ENCODE measurements at places on chromosomes 1 and 21.

DNA sequence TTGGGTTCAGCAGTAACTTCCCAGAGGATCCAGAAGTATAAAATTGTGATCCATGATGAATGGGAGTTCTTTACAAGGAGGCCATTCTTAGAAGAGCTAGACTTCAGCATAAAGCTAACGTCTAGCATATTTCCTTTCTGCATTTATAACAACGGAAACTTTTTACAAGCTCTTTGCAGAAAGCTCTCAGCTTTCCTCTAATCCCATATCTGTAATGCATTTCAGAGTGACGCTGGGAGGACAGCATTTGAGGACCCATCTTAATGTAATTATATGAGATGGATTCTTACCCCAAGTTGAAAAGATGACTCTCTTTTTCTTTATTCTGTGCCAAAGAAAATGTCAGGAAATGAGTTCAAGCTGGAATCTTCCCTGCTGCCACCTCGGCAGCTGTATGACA is 132.0 kb upstream of the CACHD1 start:
- DNase-seq, result no peak

GRCh38 chr21:41966041-41966833 is 12.4 kb upstream of the C2CD2 start:
- DNase-seq, result no peak

DNA sequence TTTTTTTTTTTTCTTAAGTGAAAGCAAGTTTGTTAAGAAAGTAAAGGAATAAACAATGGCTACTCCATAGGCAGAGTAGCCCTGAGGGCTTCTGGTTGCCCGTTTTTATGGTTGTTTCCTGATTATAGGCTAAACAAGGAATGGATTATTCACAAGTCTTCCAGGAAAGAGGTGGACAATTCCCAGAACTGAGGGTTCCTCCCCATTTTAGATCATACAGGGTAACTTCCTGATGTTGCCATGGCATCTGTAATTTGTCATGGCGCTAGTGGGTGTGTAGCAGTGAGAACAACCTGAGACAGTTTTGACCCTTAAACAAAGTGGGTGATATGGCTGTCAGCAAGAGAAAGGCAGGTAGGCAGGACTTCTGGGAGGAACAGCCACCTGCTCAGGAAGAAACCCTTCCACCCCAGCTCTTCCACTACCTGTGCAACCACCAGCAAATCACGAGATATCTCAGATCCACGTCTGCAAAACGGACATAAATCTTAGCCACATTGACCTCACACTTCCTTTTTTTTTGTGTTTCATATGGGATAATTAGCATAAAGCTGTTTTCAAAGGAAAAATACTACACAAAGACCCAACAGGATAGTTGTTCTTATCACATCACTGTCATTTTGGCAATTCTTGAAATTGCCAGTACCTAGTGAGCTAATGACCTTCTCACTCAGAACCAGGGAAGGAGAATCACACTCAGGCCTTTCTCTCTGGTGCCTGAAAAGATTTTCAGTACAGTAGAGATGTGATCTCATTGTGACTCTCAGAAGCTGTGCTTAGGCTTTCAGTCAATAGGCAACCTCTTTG is 34.8 kb upstream of the DUSP10 start:
- no peak for DNase-seq

- no peak for DNase-seq
Measured at GRCh38 chr1:108957888-108958287, 5.4 kb downstream of the CLCC1 start.

All from NCI-H345 (cell line).